Adrenal gland (tissue), 19 donors: ENCODE measurements at places on chromosomes 3 and 15. TPM values are rescaled to one million over a fixed set of nuclear protein-coding genes. Genes with fewer than 3 reads are reported as not detected.

The POPDC2 gene
- total RNA-seq: 3.2 TPM

- no peaks in the 10 kb centered on the region for H3K36me3 ChIP-seq
- H3K27ac ChIP-seq: no peak overlapping the region
- no peak for DNase-seq
- H3K27me3 ChIP-seq: no peaks in the 10 kb centered on the region
Observed at GRCh38 chr3:170322566-170323269, 34.8 kb upstream of the SKIL start.

GRCh38 chr15:100733101-100733842 is 130.9 kb downstream of the ASB7 start:
- H3K4me1 ChIP-seq: no peaks in the 10 kb centered on the region
- H3K27me3 ChIP-seq: no peaks in the 10 kb centered on the region
- DNase-seq: no peak
- H3K4me3 ChIP-seq: no peak overlapping the region
- no peaks in the 10 kb centered on the region for H3K36me3 ChIP-seq

DNA sequence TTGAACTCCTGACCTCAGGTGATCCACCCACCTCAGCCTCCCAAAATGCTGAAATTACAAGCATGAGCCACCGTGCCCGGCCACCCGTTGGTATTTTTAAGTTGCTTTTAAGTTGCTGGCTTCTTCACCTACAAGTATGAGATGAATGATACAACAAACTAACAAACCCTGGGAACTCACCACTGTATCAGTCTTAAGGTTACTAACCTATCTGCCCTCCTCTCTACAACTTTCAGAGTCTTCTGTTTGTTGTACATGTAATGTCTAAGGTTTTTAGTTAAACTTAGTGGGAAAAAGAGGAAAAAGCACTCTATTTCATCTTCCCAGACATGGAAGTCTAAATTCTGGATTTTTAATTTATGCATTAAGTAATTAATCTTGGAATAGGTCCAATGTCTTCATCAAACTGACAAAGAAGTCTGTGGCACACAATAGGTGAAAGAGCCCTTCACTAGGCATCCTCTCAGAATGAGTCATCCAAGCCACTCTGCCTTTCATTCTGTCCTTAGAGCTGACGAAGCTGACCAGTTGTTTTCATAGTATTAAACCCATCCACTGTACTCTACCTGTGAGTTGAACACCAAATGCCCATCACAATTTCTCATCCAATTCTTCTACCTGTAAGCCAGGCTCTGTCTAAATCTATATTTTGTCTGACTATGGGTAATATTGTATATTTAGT is 936.1 kb downstream of the TUSC7 start:
- no peak for DNase-seq
- H3K4me3 ChIP-seq: no peak overlapping the region
- no peak overlapping the region for H3K27ac ChIP-seq
- no peaks in the 10 kb centered on the region for H3K36me3 ChIP-seq

DNA sequence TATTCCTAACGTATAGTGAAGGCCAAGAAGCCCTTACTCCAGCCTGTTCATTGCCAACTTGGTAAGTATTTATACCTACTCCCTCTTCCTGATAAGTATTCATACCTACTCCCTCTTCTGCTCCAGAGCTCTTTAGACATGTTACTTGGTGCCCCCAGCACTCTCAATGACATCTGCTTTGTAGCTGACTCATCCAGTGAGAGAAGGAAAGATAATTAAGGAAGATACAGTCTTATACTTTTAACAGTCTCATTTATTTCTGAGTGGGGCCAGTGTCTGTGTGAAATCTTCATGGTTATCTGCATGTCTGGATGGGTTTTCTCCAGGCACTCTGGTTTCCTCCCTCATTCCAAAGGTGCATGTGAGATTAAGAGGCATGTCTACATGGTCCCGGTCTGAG is 698.7 kb downstream of the FHIT start:
- no peaks in the 10 kb centered on the region for H3K27me3 ChIP-seq
- H3K4me1 ChIP-seq: no peaks in the 10 kb centered on the region
- H3K4me3 ChIP-seq: no peak overlapping the region
- no peak for DNase-seq

The TAGLN3 gene
- not detected for total RNA-seq

DNA sequence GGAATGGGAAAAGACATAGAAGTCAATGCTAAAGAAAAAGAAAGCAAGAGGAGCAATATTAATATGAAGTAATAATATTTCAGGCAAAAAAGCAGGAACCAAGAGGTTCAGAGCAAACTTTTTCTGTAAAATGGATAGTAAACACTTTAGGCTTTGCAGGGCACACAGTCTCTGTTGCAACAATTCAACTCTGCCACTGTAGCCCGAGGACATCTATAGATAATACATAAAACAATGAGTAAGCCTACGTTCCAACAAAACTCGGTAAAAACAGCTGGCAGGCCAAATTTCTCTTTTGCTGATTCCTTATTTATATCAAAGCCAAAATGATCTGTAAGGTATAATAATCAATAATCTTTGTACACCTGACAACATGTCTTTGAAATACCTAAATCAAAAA is 56.8 kb downstream of the SMAD6 start:
- no peak overlapping the region for H3K4me3 ChIP-seq
- H3K4me1 ChIP-seq: peaks cover 31% of the 10 kb centered on the region

The TEX9 gene
- total RNA-seq: 6.1 TPM

DNA sequence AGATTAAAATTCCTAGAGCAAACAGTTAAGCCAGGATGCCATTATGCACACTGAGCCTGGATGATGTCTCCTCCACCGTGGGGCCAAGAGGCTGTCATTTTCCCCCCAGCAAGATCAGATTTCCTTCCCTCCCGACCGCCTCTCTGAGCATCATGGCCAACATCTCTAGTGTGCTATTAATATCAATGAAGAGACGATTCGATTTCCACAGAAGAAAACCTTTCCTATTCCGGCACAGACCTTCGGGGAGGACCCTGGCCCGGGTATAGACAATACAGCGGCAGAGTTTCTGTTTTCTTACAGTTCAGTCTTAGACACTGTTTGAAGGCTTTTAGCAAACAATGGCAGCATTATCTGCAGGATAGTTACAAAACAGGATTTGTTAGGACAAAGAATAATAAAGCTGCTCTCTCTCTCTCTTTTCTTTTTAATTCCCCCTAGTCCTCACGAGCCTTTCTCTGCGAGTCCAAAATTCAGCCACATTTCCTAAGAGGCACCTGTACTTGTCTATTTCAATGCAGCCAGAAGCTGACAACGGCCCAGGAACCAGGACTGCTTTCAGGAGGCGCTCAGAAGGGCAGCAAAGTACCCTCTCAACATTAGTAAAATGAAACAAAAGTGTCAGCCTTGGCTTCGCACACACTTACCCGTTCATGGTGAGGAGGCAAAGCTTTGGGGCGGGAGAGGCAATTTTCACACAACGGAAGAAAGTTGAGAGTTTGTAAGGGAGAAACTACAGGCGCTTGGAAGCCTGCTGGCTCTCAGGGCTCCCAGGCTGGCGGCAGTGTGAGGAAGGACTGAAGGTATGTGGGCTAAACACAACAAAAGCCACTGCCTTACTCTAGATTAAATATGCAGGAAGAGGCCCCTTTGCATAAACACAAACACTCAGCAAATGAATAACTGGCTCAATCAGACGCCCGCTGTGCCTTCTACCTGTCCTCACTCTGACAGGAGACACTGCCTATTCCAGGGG is 278.0 kb downstream of the FOXP1 start:
- no peak overlapping the region for H3K27ac ChIP-seq
- H3K27me3 ChIP-seq: no peaks in the 10 kb centered on the region
- H3K4me1 ChIP-seq: no peaks in the 10 kb centered on the region
- H3K36me3 ChIP-seq: no peaks in the 10 kb centered on the region
- H3K4me3 ChIP-seq: no peak overlapping the region
- DNase-seq: no peak
